Stimulated activated naive B cell treated with anti-CD40 and anti-IgM and Interleukin-4, amounts not matched to agents 10 μg/mL and 1 μg/mL and 100 μg/mL, for 72 hours (primary cell): ENCODE measurements at places on chromosomes 4 and X.

DNA sequence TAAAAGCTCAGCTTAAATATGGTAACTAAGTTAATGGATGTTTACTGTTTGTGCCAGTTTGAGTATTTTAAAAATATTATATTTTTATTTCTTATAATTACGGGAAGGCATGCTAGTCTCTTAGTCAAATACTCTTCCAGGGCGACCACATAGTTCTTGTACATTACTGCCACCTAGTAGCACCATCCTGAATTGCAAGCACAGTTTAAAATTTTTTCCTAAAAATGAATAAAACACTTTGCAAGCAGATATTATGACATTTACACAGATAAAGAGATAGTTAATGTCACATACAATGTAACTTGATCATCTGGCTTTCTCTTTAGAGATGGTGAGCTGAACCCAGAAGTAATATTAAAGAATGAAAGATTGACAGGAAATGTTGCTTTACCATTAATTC, 11.5 kb downstream of the NDP start:
- DNase-seq: no peak

DNA sequence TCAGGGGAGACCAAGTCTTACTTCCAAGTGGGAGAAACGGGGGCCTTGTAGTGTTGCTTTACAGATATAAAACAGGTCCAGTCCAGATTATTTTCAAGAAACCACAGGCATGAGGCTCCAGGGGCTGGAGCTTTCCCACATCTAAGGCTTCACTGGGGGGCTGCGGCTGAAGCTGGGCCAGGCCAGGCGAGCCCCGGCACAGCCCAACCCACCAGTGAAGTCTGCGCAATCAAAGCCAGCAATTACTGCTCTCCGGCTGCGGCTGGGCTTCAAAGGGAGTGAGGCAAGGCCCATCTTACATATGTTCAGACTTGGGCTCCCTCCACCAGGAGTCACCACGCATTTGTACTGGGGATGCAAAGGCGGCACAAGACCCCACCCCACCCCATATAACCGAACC, 61.7 kb downstream of the HADH start:
- no peak for DNase-seq

GRCh38 chr4:7359400-7360062, 75.2 kb downstream of the PSAPL1 start:
- DNase-seq: no peak

GRCh38 chrX:23752740-23753415, 9.8 kb upstream of the ACOT9 start:
- DNase-seq: no peak

DNA sequence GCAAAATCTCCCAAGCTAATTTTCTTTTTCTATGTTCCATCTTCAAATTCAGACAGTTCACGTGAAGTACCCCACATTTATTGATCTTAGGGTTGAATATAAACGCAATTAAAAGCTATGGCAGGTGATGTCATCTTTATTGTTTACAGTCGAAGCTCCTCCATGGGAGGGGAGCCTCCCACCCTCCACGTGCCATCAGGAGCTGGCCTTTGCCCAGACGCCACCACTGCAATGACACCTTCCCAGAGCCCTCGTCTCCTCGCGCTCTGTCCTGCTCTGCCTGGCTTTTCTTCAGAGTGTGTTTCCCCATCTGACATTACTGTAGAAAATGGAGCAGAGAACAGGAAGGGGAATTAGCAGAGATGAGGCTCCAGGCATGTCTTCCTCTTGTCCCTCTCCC, 18.8 kb upstream of the CYP4V2 start:
- no peak for DNase-seq
